ENCODE measurements at places on chromosomes 1 and 21.

DNA sequence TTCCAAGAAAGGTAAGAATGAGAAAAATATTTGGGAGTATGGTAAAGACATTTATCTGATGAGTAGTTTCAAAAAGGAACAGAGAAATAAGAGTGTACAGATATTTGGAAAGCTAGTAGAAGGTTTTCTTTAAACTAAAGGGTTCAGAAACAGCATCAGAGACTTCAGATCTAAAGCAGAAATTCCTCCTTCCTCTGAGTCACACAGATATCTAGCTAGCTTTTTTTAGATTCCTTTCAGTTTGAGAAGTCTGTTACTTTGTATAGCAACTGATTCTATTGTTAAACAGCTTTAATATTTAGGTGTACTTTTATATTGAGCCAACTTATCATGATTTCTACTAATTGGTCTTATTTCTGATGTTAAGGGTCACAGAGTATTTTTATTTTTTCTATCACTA, 4.7 kb downstream of the AMY2B start:
- DNase-seq: no peak

GRCh38 chr1:38183096-38183495, 136.5 kb upstream of the POU3F1 start:
- DNase-seq: no peak

DNA sequence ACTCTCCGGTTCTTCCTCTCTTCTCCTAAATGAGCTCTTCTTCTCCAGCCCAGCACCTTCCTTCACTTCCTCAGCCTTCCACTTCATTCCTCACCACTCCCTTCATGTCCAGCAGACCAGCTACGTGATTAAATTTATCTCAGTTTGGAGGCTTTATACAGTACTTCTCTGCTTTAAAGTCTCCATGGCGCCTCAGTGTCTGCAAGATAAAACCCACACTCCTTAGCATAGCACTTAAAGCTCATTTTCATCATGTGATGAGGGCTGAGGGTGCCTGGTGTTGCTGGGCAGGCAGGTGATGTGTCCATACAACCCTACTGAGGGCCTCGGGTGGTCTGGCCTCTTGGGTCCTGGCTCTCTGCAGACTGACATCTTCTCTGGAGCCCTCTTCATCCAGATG, 7.7 kb downstream of the SLC5A9 start:
- no peak for DNase-seq

- no peak for DNase-seq
Measured at GRCh38 chr1:116496380-116496779, 74.4 kb downstream of the CD58 start.

DNA sequence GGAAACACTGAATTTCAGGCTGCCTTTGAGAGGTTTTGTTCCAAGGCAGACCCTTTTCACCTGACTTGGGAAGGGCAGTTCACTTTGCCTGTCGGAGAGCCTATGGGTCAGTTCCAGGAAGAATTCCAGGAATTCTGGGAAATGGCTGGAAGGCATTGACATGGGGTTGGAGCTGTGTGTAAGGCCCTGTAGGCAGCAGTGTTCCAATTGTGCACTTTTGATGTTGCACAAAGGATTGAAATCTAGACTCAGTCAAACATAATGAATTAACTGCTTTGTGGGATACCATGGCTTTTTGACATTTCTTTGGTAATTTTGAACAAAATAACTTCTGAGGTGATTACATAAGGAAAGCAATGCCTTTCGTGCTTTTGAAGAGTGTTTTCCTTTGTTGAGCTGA, 184.6 kb downstream of the SDCCAG8 start:
- no peak for DNase-seq

DNA sequence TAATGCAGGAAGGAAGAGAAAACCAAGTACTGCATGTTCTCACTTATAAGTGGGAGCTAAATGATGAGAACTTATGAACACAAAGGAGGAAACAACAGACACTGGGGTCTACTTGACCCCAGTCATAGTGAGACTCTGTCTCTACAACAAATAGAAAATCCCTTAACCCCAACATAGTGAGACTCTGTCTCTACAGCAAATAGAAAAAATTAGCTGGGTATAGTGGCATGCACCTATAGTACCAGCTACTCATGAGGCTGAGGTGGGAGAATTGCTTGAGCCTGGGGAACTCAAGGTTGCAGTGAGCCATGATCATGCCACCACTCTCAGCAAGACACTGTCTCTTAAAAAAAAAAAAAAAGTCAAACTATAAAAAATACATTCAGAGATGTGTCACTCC, 42.7 kb downstream of the GIPC2 start:
- no peak for DNase-seq

DNA sequence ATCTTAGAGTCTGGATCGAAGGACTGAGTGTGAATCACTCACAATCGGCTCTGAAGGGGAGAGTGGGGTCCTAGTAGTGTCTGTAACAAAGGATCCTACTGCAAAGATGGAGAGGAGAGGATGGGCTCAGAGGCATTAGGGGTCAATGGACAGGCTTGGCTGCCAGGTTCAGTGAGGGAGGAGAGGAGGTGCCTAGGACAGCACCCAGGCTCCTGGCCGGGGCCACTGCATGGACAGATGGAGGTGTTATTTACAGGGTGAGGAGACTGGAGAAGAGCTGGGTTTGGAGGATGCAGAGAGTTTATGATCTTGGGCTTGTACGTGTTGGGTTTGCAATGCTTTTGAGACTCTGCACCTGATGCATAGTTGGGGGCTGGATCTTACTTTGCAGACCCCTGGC, 658.9 kb downstream of the PTPRU start:
- DNase-seq: no peak

- no peak for DNase-seq
Measured at GRCh38 chr1:163054181-163054591, 15.0 kb upstream of the RGS4 start.

GRCh38 chr1:113976609-113977278, 2.5 kb upstream of the OLFML3 start:
- no peak for DNase-seq

GRCh38 chr21:46603228-46603627, 1.7 kb downstream of the S100B start:
- DNase-seq: no peak

- no peak for DNase-seq
Measured at GRCh38 chr1:182829285-182829932, 9.7 kb upstream of the DHX9 start.

All from T follicular helper cell (primary cell).